RKO (cell line): ENCODE measurements at places on chromosomes 7 and 10.

DNA sequence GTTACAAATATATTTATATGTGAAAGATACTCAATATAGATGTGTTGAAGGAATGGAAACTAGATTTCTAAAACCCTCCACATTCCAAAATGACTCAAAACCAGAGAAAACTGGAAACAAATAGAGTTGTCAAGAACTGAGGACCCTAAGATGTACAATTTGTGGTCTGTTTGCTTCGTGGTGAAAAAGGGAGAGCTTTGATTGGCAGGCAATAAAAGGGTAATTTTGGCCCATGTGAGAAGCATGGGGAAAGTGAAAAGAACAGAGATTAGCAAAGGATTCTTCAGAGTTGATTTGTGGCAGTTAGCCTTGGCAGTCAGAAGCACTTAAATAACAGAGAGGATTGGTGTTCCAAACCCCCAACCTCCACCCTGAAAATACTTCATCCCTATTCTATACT lies 37.1 kb upstream of the DKK1 start:
- no peak for DNase-seq

GRCh38 chr10:33521062-33521461 lies 186.6 kb upstream of the NRP1 start:
- DNase-seq, result no peak

GRCh38 chr7:44634187-44634838 lies 27.9 kb downstream of the OGDH start:
- DNase-seq, result no peak

- DNase-seq, result no peak
Measured at GRCh38 chr7:43658718-43659548, 70.4 kb downstream of the COA1 start.

DNA sequence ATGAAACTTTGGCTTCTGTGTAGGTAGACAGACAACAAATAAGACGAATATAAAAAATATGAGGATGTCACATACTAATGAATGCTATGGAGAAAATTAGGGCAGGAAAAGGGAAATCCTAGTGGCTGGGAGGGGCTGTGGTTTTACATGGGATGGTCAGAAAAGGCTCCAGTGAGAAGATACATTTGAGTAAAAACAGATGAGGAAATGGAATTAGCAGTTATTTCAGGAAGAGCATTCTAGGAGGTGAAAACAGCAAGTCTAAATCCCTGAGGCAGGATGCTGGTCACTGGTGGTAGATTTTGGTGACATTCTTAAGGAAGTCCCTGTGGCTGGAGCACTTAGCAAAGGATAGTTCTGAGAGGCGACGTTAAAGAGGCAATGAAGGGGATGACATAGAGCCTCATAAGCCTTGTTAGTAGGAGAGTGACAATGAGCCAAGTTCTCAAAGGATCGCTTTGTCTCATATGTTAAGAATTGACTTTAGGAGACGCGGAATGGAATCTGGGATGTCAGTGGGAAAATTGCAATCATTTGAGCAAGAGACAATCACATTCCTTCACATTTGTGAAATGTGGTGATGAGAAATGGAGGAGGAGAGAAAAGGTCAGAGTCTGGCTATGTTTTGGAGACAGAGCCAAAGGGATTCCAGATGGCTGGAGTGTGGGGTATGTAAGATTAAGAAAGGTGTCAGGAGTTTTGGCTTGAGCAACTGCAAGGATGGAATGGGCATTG lies 384.7 kb upstream of the FZD8 start:
- no peak for DNase-seq
